ENCODE measurements at places on chromosomes 2 and 18.

DNA sequence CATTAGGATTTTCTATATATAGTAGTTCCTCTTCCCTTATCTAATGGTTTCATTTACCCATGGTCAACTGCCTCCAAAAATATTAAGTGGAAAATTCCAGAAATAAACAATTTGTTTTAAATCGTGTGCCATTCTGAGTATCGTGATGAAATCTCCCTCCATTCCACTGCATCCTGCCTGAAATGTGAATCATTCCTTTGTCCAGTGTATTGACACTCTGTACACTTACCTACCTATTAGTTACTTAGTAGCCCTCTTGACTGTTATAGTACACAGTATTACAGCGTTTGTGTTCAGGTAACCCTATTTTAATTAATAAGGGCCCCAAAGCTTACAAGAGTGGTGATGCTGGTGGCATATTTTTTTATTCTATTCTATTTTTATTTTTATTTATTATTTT is 26.2 kb downstream of the TAF4B start:
- no peak for DNase-seq

DNA sequence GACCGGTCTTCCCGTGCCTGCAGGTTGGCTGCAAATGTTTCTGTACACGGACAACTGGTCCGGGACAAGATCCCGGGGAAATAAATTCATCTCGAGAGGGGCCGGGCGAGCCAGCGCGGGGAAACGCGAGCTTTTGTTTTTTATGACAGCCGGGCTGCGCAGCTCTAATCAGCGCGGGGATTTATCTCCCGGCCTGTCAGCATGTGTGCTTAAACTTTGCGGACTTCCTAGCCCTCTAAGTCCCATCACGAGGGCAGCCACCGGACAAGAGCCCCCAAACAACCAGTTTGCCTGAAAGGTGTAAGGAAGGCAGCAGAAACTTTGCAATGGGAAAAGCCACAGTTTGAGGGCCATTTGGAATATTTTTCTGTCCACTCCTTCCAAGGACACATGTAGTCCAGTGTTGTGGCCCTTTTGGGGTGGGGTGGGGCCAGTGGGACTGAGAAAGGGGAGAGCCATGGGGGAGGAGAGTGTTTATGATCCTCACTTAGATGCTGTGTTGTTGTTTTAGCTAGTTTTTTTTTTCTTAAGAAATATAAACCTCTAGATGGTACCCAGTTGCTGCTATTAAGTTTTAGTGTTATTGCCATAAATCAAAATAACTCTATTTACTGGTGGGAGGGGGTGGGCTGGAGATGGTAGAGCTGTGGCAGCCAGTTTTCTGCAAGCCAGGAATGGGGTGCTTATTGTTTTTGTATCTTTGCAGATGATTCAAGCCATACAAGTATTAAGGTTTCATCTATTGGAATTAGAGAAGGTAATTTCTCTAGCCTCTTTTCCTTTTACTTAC is 6.0 kb downstream of the MEIS1 start:
- DNase-seq, result no peak

DNA sequence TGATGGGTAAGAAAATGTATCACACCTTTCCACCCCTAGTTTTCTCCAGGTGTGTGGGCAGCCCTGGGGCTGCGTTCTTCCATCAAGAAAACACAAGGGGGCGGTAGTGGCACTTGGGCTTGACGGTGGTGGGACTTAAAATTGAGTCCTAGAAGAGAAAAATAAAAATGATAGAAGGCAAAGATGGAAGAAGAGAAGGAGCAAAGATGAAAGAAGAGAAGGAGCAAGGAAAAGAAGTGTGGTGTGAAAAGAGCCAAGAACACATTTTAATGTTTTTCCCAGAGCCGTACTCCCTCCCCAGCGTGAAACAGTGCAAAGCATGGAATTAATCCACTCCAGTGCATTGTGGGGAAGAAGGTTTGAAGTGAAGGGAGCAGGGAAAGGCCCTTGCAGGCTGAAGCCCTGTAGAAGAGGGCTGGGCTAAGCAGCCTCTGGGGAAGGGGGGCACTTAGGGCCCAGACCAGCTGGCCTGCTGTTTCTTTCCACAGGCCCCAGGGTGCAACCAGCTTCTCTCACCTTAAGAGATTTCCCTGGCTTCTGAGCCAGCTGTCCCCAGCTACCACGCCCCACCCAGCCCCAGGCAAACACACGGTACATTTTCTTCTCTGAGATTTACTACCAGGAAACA is 256.8 kb downstream of the RNF152 start:
- DNase-seq, result peak; percentile 57

DNA sequence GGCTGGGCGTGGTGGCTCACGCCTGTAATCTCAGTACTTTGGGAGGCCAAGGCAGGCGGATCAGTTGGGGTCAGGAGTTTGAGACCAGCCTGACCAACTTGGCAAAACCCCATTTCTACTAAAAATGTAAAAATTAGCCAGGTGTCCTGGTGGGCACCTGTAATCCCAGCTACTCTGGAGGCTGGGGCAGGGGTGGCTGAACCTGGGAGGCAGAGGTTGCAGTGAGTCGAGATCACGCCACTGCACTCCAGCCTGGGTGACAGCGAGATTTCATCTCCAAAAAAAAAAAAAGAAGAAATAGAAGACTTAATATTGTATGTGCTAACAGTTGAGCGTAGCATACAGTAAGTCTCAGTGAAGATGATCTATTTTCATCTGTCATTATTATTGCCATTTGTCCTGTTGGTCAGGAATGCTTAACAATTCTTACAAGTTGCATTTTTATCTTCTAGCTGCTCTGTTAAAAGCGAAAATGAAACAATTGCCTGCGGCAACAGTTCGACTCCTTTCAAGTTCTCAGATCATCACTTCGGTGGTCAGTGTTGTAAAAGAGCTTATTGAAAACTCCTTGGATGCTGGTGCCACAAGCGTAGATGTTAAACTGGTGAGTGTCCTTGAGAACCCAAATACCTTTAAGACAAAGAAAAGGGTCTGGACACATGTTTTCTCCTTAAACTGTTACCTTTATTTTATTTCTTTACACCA is 7.2 kb downstream of the PMS1 start:
- DNase-seq, result no peak

- DNase-seq, result no peak
Observed at GRCh38 chr2:127050803-127051115, 56.2 kb downstream of the BIN1 start.

DNA sequence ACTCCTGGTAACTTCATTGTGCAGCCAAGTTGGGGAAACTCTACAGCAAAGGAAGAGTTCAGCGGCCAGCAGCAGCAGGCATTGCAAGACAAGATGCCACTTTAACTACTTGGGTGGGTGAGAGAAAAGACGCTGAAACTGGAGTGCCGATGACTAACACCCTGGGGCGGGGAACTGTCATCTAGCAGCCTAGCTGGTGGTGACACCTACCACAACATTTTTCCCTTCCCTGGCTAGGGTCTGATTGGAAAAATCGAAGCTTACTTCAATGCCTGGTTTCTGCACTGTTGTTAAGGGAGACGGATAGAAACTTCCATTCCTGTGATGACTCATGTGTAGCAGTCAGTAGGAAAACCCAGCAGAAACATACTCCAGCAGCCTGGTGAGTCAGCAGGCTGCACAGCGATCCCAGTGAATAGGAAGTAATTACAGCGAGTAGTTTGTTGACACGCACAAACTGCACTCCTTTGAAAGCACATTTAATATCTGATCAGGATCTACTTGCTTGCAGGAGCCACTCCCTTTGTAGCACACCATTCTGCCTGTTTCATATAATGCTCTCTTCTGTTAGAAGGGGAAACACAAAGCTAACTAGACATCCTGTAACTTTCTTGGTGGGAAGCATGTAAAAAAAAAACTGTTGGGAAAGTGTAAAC is 62.1 kb upstream of the MAPRE2 start:
- DNase-seq, result peak; percentile 97

DNA sequence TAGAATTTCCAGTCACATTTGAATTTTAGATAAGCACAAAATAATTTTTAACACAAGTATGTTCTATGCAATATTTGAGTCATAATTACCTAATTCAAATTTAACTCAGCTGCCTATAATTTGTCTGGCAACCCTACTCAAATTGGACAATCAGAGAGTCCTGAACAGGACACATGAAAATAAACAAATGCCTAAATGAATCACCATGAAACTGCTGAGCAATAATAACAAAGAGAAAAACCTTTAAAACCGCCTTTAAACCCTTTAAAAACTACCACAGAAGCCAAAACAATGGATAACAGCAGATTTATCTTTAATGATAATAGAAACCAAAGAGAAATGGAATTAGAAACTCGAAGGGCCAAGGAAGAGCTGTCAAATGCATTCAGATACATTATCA is 39.5 kb downstream of the ARL4C start:
- peak; percentile 69 for DNase-seq

- peak; percentile 17 for DNase-seq
Observed at GRCh38 chr2:160968183-160968582, 192.0 kb upstream of the TANK start.

DNA sequence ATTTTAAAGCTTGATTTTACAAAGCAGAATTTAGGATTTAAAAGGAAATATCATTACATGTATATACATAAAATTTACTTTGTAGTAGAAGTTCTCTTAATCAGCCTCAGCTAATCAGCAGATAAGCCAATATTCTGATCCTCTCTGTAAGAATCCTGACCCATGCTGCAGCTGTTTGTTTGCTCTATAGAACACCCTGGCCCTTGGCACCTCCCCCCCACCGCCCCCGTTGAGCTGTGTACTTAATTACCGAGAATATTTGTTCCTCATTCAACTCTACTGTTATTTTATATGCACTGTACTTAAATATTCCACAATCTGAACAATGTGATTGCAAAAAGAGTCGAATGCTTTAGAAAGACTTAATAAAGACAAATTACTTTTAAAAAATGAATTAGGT is 98.0 kb downstream of the EVA1A start:
- no peak for DNase-seq

DNA sequence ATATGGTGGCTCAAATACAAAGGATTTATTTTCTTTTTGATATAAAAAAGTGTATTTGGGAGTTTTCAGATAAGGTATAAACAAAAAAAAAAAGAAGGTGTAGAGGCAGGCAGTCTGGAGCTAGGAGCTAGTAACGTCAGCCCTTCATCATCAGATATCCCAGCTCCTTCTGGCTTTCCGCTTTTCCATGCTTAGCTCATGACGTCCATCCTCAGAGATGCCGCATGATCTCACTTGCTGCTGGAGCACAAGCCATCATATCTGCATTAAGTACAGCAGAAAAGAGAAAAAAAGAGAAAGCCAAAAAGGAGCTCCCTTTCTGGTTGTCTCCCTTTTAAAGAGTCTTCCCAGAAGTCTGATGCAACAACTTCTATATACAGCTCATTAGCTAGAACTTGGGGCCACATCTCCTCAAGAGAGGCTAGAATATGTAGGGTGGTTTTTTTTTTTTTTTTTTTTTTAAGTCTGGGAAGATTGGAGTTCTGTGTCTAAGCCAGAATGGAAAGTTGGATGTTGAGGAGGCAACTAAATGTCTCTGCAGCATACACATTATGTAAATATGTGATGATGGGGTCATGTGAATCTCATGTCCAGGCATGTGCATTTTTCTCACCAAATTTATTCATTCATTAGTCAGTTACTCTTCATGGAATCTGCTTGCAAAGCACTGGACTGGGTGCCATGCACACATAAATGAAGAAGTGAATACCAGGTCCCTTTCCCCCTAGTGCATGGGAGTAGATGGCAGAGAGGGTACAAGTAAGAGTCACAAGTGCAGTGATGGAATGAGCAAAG is 52.3 kb downstream of the DDX1 start:
- no peak for DNase-seq

DNA sequence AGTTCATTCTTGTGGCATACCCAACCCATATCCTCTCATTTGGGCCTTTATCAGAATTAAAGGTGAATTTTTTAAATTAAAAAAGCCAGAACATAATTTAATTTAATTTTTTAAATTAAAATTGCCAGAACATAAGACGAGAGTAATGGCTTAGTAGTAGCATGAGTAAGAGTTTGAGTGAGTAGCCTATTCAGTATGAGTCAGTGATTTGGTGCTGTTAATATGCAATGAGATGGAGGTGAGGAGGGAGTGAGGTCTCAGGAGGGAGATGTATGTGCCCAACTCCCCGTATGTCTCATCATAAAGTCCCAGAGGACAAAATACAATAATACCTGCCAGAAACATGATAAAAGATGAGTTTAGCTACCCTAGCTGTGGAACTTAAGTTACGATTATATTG is 115.3 kb upstream of the THOC1 start:
- no peak for DNase-seq

- DNase-seq, result no peak
Observed at GRCh38 chr2:73983322-73984202, 1.1 kb upstream of the TET3 start.

DNA sequence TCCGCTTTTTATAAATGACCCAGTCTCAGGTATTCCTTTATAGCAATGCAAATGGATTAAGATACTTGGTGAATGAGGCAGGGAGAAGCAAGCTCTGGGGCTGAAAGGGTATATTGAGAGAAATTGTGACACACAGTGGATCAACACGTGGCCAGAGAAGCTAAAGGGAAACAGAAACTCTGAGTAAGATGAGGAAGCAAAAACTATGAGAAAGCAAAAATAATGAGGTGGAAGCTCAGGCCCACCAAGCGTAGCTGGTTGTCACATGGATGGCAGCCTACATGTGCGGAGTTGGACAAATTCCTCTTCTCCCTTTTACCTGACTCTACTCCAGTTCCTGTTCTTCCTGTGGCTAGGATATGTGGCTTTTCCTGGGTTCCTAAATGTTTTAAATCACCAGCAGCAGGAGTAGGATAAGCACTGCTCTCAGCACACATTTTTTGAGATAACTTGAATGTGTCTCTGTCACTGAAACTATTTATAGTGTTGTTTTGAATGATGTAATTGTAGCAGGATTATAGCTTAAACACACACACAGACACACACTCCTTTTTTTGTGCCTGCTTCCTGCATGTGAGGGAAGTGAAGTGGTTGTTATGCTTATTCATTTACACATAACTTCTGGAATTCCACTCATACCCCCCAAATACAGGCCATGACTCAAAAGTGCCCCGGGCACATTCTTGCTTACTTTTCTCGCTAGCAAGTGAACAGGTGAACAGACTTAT is 30.1 kb upstream of the EPC2 start:
- peak; percentile 69 for DNase-seq

DNA sequence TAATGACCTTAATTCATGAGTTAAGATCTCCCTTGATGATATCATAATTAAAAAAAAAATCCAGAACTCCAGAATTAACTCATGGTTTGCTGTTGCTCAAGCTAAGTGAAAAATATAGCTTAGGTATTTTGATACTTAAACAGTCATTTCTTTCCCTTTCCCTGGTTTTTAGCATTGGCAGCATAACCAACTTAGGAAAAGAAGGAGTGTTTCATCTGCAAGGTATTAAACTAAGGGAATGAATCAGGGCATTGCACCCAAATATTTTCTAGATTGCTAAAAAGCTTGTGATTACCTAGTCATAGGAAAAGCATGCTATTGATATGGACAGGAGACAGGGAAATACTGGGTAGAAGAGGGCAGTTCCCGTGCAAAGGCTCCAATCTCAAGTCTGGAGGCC is 207.2 kb downstream of the LRP1B start:
- DNase-seq, result peak; percentile 22

Measured in iris pigment epithelial cell (primary cell).